T-helper 17 cell (primary cell): ENCODE measurements at places on chromosomes 7 and 10.

GRCh38 chr10:117419159-117419558, 43.9 kb upstream of the PDZD8 start:
- no peak for DNase-seq

DNA sequence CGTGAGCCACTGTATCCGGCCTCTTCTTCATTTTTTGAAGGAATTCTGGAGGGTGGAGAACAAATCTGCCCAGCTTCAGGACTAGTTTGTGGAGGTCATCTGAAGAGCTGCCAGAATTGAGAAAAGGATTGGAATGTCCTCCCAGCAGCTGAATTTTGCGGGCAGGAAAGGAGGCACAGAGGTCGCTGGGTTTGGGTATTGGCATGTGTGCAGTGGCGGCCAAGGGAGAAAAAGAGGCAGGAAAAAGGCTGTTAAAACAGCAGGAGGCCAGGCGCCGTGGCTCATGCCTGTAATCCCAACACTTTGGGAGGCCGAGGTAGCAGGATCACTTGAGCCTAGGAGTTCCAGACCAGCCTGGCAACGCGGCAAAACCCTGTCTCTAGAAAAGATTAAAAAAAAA, 80.4 kb downstream of the HIP1 start:
- no peak for DNase-seq

- DNase-seq = no peak
Observed at GRCh38 chr10:17523246-17523753, 68.9 kb upstream of the ST8SIA6 start.

DNA sequence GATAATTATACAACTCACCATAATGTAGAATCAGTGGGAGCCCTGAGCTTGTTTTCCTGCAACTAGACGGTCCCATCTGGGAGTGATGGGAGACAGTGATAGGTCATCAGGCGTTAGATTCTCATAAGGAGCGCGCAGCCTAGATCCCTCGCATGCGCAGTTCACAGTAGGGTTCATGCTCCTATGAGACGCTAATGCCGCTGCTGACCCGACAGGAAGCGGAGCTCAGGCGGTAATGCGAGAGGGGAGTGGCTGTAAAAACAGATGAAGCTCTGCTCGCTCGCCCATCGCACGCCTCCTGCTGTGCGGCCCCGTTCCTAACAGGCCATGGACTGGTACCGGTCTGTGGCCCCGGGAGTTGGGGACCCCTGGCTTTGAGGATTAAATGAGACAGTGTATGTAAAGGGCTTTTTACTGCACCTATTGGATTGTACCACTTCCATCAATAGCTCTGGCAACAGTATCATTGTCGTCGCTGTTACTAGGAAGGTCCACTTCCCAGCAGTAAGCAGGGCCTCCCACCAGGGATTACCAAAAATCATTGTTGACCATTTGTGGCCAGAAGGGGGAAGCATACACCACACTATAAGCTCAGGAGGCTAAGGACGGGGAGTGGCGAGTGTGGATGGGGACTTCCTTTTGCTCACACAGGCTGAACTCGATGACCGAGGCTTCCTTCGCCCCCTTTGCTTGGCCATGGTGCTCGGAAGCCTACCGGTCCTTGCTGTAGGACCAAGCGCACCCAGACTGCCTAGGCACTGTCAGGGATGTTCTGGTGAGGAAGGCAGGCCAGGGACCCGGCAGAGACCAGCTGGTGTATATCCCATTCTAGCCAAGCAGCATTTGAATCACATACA, 26.4 kb downstream of the AKR1B1 start:
- DNase-seq = peak; percentile 44

DNA sequence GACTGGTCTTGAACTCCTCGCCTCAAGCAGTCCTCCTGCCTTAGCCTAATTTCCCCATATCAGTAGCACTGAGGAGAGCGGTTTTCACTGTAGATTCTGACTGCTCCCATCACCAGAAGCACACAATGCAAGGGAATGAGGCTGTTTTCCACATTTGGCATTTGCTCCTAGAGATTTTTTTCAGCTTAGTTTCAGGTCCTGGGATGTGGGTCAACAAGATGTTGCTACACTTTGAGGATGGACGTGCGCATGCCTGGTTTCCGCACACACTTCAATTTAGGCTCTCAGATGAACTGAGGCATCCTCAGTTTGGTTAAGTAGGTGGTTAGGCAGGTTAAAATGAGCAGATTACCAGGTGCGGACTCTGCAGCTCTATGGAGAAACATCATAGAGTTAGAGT, 287.1 kb upstream of the LYZL1 start:
- no peak for DNase-seq

GRCh38 chr7:52233248-52233647, 802.2 kb upstream of the POM121L12 start:
- no peak for DNase-seq

DNA sequence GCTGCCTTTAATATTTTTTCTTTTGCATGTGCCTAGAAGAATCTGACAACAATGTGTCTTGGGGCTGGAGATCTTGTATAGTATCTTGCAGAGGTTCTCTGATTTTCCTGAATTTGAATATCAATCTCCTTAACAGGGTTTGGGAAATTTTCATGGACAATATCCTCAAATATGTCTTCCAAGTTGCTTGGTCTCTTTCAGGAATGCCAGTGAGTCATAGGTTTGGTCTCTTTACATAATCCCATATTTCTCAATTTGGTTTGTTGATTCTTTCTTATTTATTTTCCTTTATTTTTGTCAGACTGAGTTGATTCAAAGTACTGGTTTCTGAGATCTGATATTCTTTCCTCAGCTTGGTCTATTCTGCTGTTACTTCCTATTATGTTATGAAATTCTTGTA, 208.7 kb upstream of the GLI3 start:
- no peak for DNase-seq

- DNase-seq = no peak
Observed at GRCh38 chr7:75762350-75762917, 9.6 kb downstream of the CCL26 start.

GRCh38 chr7:125193263-125193662, 263.6 kb upstream of the POT1 start:
- no peak for DNase-seq
